ENCODE measurements at places on chromosomes 11 and 22.

DNA sequence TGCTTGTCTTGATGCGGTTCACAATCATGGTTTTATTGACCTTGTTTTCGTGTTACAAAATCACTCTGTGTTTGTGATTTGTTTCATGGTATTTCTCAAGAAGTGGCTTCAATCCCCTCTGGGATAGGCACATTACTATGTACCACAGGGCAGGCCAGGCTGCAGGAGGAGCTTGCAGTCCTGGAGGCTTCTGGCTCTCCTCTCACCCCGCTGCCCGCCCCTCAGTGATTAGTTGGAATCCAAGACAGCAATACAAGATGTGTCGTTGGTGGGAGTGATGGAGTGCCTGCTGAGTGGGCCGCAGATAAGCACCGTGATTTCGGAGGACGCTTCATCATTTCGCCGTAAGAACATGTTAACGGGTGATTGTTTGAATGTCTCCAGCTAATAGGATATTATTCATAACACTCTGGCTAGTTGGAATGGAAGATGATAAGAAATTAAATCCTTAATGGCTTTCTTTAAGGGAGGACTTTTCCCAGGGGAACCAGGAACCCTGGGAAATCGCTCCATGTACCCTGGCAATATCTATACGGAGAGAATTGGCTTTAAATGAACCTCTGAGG is 384.4 kb downstream of the MIAT start:
- DNase-seq = no peak

DNA sequence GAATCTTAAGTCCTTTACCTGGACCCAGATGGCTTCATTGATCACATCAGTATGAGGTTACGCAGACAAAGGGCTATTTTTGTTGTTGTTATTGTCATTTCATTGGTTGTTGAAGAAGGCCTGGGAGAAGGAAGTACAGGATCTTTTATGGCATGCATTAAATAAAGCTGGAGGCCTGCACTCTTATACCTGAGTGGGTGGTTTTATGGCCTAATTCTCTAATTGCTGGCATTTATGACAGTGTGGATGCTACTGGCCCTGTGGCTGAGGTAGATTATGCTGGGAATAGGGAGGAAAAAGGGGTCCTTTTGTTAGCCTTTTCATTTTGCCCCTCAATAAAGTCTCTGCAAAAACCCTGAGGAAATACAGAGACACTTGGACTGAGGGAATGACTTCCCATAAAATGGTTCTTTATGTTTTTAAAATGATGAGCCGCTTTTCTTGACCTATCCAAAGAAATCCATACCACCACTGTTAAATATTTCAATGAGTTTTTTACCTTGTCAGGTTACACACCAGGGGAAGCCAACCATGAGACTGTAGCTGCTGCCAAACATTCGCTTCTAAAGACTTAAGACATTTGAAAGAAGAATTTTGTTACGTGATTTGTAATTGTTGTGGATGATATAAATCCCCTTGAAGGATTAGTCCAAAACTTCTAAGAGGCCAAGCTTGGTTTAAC is 6.8 kb downstream of the KMT2A start:
- no peak for DNase-seq

- DNase-seq = no peak
These were observed 22.6 kb upstream of the CAT start for GRCh38 chr11:34416088-34416487.

- no peak for DNase-seq
These were observed 26.9 kb upstream of the CYB5R3 start for GRCh38 chr22:42676059-42676607.

DNA sequence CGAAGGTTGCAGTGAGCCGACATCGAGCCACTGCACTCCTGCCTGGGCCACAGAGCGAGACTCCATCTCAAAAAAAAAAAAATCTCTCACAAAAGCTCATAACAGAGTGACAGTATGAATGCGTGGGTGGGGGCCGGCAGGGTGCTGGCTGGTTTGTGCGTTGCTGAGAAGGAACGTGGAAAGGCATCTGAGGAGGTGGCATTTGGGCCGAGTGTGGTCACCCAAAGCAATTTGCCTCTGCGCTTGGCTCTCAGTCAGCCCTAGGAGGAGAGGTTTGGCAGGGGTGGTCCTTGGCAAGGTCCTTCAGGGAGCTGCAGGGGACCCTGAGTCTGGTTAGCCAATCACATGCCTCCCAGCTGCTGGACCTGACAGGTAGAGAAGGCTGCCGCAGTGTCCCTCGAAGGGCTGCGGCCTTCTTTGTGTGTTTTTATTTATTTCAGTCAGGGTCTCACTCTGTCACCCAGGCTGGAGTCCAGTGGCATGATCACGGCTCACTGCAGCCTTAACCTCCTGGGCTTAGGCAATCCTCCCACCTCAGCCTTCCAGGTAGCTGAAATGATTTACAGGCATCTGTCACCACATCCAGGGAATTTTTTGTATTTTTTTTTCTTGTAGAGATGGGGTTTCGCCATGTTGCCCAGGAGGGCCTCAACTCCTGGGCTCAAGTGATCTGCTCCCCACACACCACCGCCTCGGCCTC is 23.5 kb upstream of the OSBPL5 start:
- DNase-seq = no peak
